ENCODE measurements at places on chromosomes 3 and 15.

DNA sequence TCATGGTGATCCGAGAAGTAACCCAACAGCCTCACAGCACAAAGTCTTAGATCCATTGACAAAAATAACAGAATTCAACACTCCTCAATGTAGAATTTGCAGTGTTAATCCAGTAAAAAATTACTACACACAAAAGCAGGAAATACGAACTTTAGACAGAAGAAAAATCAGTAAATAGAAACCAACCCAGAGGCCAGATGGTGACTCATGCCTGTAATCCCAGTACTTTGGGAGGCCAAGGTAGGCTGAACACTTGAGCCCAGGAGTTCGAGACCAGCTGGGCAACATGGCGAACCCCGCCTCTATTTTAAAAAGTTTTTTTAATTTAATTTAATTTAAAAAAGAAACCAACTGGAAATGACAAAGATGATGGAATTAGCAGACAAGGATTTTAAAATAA is 36.1 kb downstream of the SELENOT start:
- no peak for DNase-seq

- DNase-seq = no peak
Observed at GRCh38 chr3:51539291-51539941, 897 bp downstream of the RAD54L2 start.

- no peak for DNase-seq
Observed at GRCh38 chr3:24296441-24297205, 198.0 kb downstream of the THRB start.

- no peak for DNase-seq
Observed at GRCh38 chr3:20608054-20608738, 422.2 kb upstream of the SGO1 start.

GRCh38 chr3:128236657-128237056 is 83.4 kb downstream of the EEFSEC start:
- no peak for DNase-seq
